ENCODE measurements at places on chromosomes 6 and 20.

DNA sequence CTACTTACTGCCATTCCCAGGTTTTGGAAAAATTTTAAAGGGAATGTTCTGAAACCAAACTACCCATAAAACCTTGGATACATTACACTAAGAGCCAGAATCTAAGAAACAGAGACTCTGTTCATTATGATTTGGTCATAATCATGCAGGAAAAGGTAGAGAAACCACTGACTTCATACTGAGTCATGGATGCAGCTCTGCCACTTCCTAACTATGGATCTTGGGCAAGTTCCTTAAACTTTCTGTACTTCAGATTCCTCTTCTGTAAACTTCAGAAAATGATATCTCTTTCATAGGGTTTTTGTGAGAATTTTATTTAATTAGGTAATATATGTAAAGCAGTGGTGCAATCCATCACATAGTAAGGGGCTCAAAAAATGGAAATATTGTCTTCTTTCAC lies 20.0 kb downstream of the PLA2G7 start:
- no peak for DNase-seq

DNA sequence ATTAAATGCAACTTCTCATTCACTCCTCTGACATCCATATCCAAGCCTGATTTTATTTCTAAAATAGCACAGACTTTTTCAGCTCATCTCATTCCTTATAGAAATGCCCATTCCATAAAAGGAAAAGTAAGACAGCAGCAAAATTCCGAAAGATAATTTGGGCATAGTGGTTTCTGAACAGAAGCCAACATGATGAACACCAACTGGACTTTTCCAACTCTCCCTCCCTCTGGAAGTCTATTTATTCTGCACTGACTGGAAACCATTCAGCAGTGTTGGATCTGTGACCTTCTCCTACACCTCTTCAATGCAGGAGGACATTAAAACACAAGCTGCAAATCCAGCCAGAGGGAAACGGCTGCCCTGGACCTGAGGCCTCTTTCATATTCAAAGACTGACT lies 306.2 kb upstream of the NT5E start:
- no peak for DNase-seq

GRCh38 chr6:167660944-167661551 lies 165.7 kb upstream of the AFDN start:
- no peak for DNase-seq

DNA sequence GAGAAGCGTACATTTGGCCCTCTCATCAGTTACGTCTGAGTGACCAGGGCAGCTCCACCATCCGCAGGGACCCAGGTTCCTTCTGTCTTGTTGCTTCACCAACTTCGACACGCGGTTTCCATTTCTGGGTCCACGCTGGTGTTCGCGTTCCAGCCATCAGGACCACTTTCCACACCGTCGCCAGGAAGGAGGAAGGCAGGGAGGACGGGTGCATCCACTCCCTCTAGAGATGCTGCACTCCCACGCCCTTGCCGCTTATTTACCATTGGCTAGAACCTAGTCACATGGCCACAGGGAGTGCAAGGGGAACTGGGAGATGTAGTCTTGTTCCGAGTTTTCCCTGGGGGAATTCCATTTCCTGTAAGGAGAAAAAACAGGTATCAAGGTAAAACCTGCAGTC lies 33.2 kb upstream of the SNX9 start:
- DNase-seq = no peak

GRCh38 chr6:6348256-6348655 lies 27.8 kb upstream of the F13A1 start:
- DNase-seq = peak; percentile 61

DNA sequence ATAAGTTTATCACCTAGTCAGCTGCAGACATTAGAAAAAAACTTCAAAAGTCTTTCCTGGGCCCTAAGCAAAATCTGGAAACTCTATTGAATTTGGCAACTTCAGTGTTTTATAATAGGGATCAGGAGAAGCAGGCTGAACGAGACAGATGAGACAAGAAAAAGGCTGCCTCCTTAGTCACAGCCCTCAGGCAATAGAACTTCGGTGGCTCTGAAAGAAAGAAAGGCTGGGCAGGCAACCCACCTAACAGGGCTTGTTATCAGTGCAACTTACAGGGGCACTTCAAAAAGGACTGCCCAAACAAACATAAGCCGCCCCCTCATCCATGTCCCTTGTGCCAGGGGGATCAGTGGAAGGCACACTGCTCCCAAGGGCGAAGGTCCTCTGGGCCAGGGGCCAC lies 657.9 kb upstream of the HS3ST5 start:
- DNase-seq = no peak

DNA sequence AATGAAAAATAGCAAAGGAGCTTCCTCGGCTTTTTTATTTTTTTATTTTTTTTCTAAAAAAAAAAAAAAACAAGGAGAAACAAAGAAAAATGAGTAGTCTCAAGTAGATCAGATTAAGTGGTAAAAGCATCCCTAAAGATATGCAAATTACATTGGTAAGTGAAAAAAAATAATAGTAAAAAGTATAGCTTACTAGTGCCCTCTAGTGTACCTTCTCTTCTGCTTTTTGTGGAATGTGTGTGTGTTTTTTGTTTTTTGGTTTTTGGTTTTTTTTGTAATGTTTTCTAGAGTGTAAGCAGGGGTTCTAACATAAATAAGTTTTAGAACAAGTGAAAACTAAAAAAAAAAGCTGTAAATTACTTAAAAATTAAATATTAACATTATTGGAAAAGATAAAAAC lies 1062.0 kb downstream of the HACE1 start:
- peak; percentile 17 for DNase-seq

- peak; percentile 84 for DNase-seq
Measured at GRCh38 chr20:62537649-62538292, 62.0 kb upstream of the GATA5 start.

- peak; percentile 87 for DNase-seq
Measured at GRCh38 chr6:13336553-13336952, 8.2 kb upstream of the TBC1D7 start.

DNA sequence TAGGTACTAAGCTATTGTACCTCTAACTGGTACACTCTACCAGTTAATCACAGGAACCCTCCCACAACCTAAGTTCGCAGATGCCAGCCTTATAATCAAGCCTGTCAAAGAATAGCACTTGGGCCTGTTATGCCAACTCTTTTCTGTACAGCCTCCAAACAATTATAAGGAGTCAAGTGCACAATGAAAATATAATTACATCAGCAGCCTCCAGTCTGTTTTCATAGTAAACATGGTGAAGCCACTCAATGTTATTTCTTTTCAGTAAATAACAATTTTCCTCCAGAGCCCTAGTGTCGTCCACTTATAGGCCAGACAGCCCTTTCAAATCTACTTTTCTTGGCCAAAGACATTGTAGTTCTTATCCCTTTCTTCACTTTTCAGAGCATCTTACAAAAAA lies 82.7 kb upstream of the CARMIL1 start:
- DNase-seq = no peak

GRCh38 chr6:105675715-105676397 lies 273.0 kb upstream of the PREP start:
- DNase-seq = no peak

DNA sequence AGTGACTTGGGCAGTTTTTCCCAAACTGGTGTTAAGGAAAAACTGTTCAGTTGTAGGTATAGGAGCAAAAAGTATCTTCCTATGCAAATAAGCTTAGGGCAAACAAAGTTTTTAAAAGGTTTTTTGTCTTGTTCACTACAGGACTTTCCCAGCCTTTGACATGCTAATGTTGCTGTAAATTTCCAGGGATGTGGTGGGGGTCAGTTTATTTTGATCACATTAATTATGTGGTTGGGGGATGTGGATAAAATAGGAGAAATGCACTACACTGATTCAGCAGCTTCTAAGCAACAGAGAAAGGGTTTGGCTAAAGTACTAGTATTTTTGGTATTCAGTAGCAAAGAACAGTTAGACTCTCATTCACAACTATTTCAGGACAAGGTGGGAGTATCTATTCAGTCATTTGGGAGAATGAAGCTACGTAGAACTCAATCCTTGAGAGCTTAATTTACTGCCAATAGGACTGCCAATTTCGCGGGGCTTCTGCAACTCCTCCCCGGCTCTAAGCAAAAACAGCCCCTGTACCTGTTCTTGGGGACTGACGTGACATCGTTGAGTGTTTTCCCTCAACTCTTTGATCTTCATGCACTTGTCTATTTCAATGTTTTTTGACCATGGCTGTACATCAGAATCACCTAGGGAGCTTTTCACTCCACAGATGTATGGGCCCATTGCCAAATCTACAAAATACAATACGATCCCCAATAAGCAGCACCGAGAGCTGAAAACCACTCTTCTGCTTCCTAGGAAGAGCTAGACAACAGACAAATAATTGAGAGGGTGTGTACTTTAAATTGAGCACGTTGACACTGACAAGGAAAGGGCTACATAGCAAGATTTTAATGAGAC lies 94.8 kb upstream of the NHSL1 start:
- no peak for DNase-seq

GRCh38 chr6:84061613-84062398 lies 28.2 kb downstream of the MRAP2 start:
- no peak for DNase-seq

- DNase-seq = no peak
Measured at GRCh38 chr20:13229538-13229937, 8.5 kb downstream of the ISM1 start.

GRCh38 chr6:139759086-139759485 lies 384.6 kb upstream of the CITED2 start:
- DNase-seq = no peak

- no peak for DNase-seq
Measured at GRCh38 chr6:135474362-135474761, 23.2 kb downstream of the AHI1 start.

- DNase-seq = no peak
Measured at GRCh38 chr20:16203096-16203495, 370.2 kb downstream of the KIF16B start.

GRCh38 chr6:138503881-138504680 lies 4.8 kb upstream of the NHSL1 start:
- DNase-seq = peak; percentile 20

- peak; percentile 83 for DNase-seq
Measured at GRCh38 chr6:30169658-30170614, 6.6 kb downstream of the TRIM15 start.

- peak; percentile 81 for DNase-seq
Measured at GRCh38 chr6:154615483-154616025, 105.1 kb upstream of the CNKSR3 start.

DNA sequence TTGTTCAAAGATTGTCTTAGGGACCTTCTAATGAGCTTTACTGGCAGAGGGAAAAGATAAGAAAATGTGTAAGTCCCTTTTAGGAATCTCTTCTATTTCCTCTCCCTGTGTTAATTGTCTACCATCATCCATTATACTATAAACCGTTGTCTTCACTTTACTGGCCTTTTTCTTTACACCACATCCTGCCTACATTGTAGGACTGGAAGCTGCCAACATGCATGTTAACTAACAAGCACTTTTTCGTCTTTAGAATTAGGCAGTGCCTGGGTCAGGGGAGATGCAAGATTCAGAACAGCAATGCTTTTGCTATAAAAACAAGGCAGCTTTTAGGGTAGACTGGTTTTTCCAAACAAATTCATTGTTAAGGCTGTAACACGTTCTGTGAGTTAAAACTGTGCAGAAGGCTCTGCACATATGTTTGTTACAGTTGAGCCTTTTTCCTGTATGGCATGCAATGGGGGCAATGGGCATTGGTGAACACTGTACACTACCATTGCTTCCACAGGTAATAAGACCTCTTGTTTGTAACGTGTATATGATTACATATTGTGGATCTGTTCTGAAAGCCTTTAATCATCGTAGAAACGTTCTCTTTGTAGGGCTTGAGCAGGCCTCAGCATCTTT lies 10.9 kb upstream of the PKIG start:
- no peak for DNase-seq

DNA sequence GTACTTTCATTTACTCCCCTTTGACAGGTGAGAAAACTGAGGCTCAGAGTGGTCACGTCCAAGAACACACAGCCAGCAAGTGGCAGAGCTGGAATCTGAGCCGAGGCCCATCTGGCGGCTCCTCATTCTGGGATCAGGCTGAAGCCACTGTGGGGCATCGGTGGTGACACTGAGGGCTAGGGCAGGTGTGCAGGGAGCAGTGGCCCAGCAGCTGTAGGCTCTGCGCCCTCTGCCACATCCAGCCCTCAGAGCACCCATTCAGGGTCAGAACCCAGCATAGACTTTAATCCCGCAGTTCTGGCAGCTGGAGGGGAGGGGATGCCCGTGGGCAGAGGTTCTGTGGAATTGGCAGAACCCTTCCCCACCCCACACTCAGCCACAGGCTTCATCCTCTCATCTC lies 210.3 kb downstream of the PREX1 start:
- DNase-seq = no peak

- DNase-seq = no peak
Measured at GRCh38 chr20:5844063-5844681, 94.0 kb downstream of the SHLD1 start.

- DNase-seq = no peak
Measured at GRCh38 chr20:6045566-6045965, 8.3 kb downstream of the LRRN4 start.

DNA sequence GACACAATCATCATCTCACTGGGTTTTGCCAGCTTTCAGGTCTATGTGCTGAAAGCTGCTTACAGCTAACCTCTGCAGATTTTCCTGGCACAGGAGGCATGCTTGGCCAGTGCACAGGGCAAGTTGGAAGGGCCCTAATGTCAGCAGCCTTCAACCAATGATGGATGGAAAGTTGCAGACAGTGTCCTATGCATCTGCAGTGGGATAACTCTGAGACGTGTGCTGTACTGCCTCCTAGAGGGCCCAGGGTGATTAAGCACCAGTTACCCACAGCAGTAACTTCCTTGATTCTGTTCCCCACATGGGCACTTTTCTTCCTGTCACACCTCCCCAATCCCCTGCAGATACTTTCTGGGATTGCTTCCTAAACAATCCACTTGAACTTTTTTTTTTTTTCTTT lies 38.6 kb downstream of the OVOL2 start:
- peak; percentile 56 for DNase-seq

GRCh38 chr6:28839443-28840120 lies 84.2 kb downstream of the TRIM27 start:
- peak; percentile 7 for DNase-seq

DNA sequence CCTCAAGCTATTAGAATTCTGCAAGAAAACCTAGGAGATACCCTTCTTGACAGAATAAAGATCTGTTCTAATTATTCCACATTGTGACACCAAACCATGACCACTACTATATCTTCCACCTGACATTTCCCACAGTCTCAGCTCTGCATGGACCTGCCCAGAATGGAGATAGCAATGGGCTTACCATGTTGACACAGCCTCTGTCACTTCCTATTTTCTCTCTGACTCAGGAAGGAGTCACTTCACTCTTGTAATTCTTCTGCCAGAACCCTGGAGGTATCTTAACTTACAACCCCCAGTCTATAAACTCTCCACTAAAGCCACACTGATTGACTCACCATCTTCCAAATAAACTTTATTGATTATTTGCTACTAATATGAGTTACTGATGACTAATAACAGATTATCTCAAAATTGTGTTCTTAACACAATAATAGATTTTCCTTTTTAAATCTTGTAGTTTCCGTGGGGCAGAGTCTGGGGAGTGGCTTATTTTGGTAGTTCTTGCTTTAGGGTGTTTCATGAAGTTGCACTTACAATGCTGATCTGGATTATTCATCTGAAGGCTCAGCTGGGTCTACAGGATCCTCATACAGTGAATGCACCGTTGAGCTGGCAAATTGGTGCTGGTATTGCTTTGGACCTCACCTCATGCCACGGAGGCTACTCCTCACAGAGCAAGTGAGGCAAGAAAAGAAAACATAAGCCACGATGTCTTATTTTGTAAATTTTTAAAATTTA lies 869.9 kb downstream of the KIF16B start:
- no peak for DNase-seq

Measured in hematopoietic multipotent progenitor cell treated with erythropoietin and hydrocortisone succinate and interleukin-3 and kit ligand, for 6 days (in vitro differentiated cells).